ENCODE measurements at places on chromosomes 6 and 20.

DNA sequence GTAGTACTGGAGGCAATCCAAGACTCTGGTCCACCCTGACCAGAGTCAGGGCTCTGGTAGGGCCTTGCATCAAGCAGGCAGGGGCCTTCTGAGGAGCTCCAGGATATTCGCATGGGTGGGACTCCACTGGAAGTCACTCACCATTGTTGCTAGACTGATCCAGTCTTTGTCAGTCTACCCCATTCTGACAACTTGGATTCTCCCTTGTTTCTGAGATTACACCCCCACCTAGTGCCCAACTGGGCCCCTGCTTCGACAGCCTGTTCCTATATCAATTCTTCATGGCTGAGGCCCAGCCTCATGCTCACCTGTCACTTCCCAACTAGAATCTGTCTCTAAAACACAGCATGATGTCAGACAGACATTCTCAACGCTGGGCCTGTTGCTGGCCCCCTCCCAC, 5.2 kb downstream of the SLC35D3 start:
- DNase-seq, result no peak

- DNase-seq, result no peak
These were observed 58.7 kb downstream of the CD40 start for GRCh38 chr20:46176739-46177378.

- no peak for DNase-seq
These were observed 553.9 kb upstream of the POU3F2 start for GRCh38 chr6:98280492-98280891.

DNA sequence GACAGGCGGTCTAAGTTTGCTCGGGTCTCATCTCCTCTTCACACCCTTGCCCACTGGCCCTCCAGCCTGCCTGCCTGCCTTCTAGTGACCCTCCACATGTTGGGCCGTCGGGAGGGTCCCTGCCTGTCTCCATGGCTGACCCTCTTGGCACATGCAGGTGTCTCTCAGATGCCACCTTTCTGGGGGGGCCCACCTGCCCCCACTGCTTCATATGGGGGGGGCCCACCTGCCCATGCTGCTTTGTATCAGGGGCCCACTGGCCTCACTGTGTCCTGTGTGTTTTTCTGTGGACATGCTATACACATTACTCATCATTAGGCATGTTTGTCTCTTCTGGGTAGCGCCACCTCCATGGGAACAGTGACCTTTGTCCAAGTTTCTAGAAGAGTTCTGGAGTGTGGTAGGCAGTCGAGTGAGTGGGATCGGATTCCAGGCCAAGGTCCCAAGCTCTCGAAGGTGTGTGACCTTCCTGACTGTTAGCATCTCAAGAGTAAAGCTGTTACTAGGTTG, 40.4 kb upstream of the KIF25 start:
- no peak for DNase-seq

DNA sequence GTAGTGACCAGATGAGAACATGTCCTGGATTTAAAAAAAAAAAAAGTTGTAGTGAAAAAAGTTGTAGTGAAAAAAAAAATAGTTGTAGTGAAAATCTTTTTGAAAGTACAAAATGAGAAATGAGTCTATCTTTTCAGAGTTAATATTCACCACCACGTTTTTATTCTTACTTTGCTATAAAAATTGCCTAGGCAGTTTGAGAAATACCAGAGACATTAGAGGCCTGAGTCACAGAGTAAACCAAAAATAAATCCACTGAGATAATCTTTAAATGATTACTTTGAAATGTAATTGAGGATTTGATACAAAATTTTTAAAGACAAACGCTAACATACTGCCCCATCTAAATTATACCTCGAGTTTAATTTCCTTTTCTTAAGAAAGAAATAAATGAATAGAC, 101.2 kb upstream of the TIAM2 start:
- no peak for DNase-seq

GRCh38 chr6:157079771-157080170, 243.5 kb downstream of the TMEM242 start:
- no peak for DNase-seq

GRCh38 chr20:61923371-61924166, 142.1 kb downstream of the TAF4 start:
- DNase-seq, result no peak

GRCh38 chr6:33875696-33876095, 71.9 kb upstream of the MLN start:
- no peak for DNase-seq

- no peak for DNase-seq
These were observed 25.3 kb downstream of the MDN1 start for GRCh38 chr6:89794324-89794723.

GRCh38 chr20:57653910-57654309, 33.7 kb upstream of the ZBP1 start:
- DNase-seq, result no peak

- no peak for DNase-seq
These were observed 15.5 kb upstream of the NPEPL1 start for GRCh38 chr20:58677079-58677604.

DNA sequence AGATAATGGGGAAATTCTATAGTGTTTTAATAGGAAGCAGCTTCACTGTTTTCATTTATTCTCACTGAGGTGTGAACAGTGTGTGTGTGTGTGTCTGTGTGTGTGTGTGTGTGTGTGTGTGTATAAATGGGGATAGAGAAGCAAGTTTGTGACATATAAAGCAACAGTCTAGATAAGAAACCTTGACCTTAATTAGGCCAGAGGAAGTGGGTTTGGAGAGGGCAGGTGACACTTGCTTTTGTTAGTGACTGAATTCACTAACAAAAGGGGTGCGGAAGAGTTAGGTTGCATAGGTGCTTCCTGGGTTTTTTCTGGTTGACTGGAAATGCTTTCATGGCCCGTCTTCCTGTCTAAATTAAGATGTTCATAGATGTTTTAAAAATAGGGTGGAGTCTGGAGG, 515.7 kb upstream of the FLRT3 start:
- no peak for DNase-seq

DNA sequence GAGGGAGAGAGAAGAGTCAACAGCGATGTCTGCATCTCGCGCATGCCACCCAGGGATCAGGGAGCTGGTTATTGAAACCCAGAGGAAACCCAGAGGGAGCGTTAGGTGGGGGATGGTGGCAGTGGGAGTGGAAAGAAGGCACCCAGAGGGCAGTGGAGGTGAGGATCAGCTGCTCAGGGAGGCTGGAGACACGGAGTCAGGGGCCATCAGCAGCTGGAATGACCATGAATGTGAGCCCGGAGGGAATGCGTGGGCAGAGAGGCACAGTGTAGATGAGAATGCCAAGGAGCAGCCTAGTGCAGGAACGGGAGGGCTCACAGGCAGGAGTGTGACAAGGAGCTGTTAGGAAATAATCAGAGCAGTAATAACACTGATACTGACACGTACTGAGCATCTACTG, 36.2 kb downstream of the RSPO4 start:
- DNase-seq, result no peak

DNA sequence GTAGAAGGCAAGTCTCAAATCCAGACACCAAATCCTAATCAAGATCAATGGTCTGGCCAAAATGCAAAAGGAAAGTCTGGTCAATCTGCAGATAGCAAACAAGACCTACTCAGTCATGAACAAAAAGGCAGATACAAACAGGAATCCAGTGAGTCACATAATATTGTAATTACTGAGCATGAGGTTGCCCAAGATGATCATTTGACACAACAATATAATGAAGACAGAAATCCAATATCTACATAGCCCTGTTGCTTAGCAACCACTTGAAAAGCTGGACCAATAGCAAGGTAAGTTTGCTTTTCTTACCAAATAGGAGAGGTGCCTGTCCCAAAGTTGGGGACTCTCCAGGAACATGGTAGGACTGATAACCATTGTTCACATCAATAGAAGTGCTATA, 2.0 kb downstream of the SEMG2 start:
- no peak for DNase-seq

- DNase-seq, result peak; percentile 59
These were observed 25.8 kb downstream of the BHLHE23 start for GRCh38 chr20:62980970-62981369.

DNA sequence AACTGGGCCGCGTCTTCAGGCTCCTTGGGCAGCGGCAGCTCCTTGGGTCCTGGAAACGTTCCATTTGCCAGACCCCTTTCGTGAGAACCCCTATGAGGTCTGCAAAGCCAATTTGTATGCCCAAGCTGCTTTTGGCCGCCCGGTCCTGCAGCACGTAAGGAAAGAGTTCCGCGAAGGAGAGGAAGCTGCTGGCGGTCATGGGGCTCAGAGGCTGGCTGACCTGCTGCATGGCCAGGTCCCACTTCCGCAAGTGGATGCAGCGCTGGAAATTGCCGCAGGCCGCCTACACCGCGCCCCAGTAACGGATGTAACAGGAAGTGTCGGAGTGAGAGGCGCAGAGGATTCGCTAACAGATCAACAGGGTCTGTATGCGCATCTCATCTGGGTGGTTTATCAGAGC, 18.8 kb downstream of the RFPL4B start:
- no peak for DNase-seq

GRCh38 chr20:24838546-24839535, 110.2 kb upstream of the CST7 start:
- DNase-seq, result no peak

- no peak for DNase-seq
These were observed 196.5 kb downstream of the SLC35F1 start for GRCh38 chr6:118103381-118104146.

- DNase-seq, result no peak
These were observed 31.4 kb upstream of the FUCA2 start for GRCh38 chr6:143542888-143543287.

DNA sequence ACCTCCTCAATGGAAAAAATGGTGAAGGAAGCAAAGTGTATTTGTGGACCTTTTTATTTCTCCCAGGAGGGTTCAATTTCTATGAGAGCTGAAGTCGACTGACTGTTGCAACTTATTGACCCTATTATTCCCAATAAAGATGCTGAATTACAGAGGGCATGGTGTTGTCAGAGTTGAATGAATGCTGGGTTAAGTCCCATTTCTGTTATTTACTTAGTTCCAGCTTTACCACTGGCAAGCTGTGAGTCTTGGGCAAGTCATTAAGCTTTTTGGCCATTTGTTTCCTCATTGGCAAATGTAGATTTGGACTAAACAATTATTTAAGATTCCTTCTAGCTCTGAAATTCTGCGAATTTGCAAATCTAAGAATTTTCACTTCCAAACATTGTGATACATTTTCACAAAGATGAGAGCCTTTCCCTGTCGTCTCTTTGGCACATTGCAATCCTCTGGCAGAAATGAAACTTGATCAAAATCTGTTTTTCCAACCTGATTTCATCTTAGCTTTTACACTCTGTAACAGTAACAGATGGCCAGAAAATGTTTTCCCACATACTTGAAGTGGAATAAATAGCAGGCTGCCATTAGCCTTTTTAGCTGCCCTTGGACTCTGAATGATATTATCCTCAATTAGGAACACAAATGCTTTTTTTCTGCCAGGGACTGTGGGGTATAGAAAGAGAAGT, 21.3 kb downstream of the BLTP3A start:
- no peak for DNase-seq

GRCh38 chr20:19658137-19658536, 99.9 kb upstream of the RIN2 start:
- DNase-seq, result no peak

DNA sequence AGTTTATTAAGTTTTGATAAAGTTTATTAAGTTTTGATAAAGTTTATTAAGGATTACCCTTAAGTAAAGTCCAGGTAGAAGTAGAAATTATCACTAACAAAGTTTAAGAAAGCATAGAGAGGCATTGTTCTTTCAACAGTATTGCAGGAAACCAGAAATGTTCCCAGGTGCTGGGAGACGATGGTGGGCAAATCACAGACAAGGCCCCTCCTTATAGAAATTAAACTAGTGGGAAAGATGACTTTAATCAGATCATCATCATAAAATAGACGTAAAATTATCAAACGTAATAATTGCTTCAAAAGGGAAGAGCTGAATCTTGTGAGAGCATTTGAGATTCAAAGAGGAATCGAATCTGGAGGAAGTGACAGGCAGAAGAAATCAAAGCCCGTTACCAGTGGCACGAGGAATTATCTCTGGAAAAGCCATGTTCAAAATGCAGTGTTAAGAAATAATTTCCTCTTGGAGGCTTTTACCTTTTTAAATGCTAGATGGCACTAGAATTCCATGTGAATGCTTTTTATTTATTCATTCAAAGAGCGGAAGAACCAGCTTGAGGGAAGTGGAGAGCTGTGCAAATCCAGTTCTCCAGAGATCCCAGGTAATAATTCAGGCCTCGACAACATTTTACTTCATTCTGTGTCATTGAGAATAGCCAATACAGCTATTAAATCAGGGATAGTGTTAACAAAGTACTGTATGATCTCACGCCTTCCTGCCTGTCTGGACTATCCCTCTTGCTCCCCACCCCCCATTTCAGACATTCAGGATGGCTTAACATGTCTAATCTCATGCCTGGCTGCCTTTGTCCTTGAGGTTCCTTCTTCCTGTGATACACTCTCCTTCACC, 1.0 kb upstream of the APMAP start:
- no peak for DNase-seq

DNA sequence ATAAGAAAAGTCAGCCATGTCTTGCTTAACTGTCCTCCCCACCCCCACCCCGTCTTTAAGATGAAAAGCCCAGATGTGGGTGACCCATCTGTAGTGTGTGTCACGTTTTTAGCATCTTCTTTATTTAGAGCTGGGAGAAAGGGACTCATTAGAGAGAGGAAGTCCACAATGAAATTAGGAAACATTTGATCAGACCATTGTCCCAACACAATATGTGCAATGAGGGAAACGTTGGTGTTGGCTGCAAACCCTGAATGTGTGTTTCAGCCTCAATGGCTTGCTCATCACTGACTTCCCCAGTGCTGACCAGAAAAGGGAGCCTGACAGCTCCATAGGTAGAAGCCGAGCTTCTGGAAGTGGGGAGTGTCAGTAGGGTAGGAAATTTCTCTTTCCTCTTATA, 475.7 kb downstream of the CD83 start:
- DNase-seq, result no peak

DNA sequence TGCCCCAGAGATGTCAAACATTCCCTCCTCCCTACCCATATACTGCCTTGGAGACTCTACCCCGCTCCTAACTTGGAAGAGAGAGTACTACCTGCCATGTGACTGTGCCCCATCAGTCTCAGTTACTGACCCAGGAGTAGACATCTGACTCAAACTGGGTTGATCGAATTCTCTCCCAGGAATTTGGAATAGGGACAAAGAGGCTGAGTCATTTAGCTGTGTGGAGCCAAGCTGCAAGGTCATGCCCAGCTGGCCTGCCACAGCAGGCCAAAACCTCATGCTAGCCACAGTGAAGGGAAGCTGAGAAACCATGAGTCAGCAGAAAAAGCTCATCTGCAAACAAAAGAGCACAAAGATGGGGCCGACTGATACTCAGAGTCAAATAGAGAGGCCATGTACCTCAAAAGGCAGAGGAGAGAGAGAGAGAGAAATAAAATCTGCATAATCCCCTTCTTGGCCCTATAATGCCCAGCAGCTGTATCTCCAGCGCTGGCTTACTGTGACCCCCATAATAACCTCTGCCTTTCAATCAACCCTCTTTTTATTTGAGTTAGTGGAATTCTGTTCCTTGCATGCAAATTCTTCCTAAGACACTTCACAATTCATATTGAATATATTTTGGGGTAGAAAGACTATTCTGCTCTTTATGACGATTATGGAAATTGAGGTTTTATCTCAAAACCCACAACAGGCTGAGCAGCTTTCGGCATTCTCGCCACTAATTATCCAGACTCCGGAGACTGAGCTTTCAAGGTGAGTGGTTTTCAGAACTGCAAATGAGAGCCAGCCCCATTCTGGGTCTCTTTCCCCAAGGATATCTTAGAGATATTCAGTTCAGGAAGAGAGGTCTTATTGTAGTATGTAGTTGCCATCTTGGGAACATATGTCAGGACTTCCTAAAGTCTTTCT, 21.4 kb upstream of the AKIRIN2 start:
- DNase-seq, result no peak

GRCh38 chr6:160792708-160793107, 90.7 kb downstream of the PLG start:
- no peak for DNase-seq
